B cell (primary cell): ENCODE measurements at places on chromosomes 2 and 18. TPM values are rescaled to one million over a fixed set of nuclear protein-coding genes. Genes with fewer than 3 reads are reported as not detected.
A peak's percentile ranks its signal among the peaks of the same experiment; 100 is the strongest.

The HK2 gene
- total RNA-seq = 5.0 and 5.7 TPM in 2 replicates

The CACNB4 gene
- total RNA-seq = 1.1 and 1.4 TPM in 2 replicates

The ST6GAL2 gene
- not detected in 2 replicates for total RNA-seq

The STON1 gene
- total RNA-seq = 2.0 and 2.9 TPM in 2 replicates

DNA sequence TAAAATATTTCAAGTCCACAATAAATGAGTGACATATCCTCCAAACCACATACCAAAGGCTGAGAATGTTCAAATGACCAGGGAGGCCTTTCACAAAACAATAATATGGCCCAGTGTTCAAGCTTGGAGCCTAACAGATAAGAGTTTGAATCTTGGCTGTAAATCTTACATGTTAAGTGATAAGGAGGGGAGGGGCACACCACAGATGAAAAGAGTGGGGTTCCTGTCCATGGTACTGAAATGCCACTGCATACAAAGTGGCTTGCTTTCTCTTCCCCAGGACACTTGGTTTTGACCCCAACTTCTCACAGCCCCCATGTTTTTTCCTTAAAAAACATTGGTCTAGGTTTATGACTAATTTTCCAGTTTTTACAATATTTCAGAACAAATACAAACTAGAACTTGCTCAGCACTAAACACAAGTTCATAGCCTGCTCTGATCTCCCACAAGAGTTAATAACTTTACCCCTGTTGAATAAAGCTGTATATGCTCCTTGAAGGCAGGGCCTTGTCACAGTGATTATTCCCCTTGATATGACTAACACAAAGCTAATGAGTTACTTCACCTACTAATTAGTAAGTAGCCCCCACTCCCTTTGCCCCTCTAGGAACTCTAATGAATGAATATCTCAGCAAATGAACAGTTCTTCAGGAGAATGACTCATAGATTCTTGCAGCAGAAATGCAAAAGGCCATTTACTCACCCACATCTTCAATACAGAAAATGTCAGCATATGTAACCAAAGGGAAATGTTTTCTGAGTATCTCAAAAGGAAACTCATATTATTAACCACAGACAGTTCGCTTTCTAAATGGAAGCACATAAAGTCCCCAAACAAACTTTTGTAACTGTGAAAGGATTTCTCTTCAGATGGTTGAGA, 142.2 kb downstream of the SATB2 start:
- no peak for DNase-seq
- no peaks in the 10 kb centered on the region for H3K4me1 ChIP-seq
- H3K27ac ChIP-seq = no peak overlapping the region
- H3K4me3 ChIP-seq = no peak overlapping the region
- H3K36me3 ChIP-seq = no peaks in the 10 kb centered on the region
- no peaks in the 10 kb centered on the region for H3K27me3 ChIP-seq

- DNase-seq = no peak
- H3K27ac ChIP-seq = no peak overlapping the region
- H3K36me3 ChIP-seq = no peaks in the 10 kb centered on the region
- no peak overlapping the region for H3K4me3 ChIP-seq
- H3K4me1 ChIP-seq = no peaks in the 10 kb centered on the region
Measured at GRCh38 chr18:45328811-45329210, 286.5 kb upstream of the SLC14A2 start.

DNA sequence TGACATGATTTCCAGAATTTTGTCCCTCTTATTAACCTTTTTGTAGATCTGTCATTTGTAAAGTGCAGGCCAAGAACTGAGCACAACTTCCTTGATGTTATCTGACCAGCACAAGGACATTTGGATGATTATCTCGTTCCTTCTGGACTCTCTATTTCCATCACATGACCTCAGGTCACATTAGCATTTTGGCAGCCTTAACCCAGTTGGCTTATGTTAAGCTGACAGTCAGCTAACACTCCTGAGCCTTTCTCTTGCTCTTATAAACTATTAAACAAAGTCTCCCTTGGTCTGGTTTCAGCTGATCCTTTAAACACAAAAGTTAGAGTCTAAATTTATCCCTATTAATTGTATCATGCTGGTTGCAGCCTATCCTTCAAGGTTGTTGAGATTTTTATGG, 167.2 kb upstream of the RBBP8 start:
- no peaks in the 10 kb centered on the region for H3K27me3 ChIP-seq
- no peaks in the 10 kb centered on the region for H3K4me1 ChIP-seq
- H3K27ac ChIP-seq = no peak overlapping the region
- DNase-seq = no peak
- no peaks in the 10 kb centered on the region for H3K36me3 ChIP-seq

GRCh38 chr2:181307203-181307991, 149.8 kb upstream of the ITGA4 start:
- H3K27me3 ChIP-seq = no peaks in the 10 kb centered on the region
- no peaks in the 10 kb centered on the region for H3K36me3 ChIP-seq
- H3K4me1 ChIP-seq = peaks cover 69% of the 10 kb centered on the region
- H3K4me3 ChIP-seq = no peak overlapping the region

DNA sequence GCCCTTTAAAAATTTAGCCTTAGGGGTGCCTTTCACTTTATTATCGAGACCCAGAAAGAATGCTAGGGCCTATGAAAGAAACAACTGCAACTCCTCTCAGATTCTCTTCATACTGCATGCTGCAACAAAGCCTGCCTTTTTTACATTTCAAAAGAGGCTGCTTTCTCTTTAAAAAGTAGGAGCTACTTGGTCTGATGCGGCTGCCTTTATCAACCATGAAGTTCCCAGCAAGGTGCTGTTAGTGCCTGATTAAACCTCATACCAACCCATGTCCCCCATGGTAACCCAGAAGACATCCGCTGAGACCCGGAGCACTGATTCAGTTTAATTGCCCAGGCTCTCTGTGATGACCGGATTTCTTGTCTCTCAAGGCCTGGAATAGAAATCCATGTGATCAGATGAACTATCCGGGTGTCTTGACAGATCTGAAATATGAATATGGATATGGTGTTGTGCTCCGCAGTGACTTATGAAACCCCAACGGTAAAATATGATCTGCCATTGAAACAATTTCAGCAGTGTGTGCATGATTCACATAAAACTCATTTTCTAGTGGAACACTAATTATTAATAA, 368.3 kb downstream of the ZNF521 start:
- H3K4me1 ChIP-seq = no peaks in the 10 kb centered on the region
- no peak overlapping the region for H3K27ac ChIP-seq
- H3K36me3 ChIP-seq = no peaks in the 10 kb centered on the region
- DNase-seq = no peak
- no peak overlapping the region for H3K4me3 ChIP-seq

DNA sequence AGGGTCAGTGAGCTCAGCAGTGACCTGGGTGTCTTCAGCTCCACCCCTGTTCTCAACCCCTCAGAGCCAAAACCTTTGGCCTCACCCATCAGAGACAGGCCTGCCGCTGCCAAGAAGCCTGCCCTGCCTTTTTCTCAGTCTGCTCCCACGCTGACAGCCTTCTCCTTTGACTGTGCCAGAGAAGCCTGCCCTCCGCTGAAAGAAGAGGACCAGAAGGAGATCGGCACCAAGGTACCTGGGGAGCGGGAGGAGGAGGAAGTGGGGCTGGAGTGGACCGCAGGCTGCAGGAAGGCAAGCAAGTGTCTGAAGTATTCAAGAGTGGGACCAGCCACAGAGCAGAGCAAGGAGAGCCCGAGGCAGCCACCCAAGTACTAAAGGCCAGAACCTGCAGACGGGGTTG, 33.2 kb downstream of the TOGARAM2 start:
- no peak overlapping the region for H3K4me3 ChIP-seq
- H3K27ac ChIP-seq = peak overlapping the region; percentile 64
- DNase-seq = no peak

GRCh38 chr2:137383391-137383790, 580.9 kb upstream of the HNMT start:
- no peaks in the 10 kb centered on the region for H3K4me1 ChIP-seq
- H3K27me3 ChIP-seq = no peaks in the 10 kb centered on the region
- no peak overlapping the region for H3K4me3 ChIP-seq

- no peak overlapping the region for H3K4me3 ChIP-seq
- H3K36me3 ChIP-seq = no peaks in the 10 kb centered on the region
- DNase-seq = no peak
- no peak overlapping the region for H3K27ac ChIP-seq
Measured at GRCh38 chr2:75547345-75548035, 13.2 kb downstream of the EVA1A start.

GRCh38 chr18:57230861-57231585, 84.1 kb downstream of the BOD1L2 start:
- no peak for DNase-seq
- no peaks in the 10 kb centered on the region for H3K27me3 ChIP-seq
- H3K27ac ChIP-seq = no peak overlapping the region
- no peak overlapping the region for H3K4me3 ChIP-seq
- no peaks in the 10 kb centered on the region for H3K4me1 ChIP-seq
- no peaks in the 10 kb centered on the region for H3K36me3 ChIP-seq

- no peak overlapping the region for H3K27ac ChIP-seq
- DNase-seq = no peak
Measured at GRCh38 chr18:11357678-11358077, 208.3 kb upstream of the PIEZO2 start.

DNA sequence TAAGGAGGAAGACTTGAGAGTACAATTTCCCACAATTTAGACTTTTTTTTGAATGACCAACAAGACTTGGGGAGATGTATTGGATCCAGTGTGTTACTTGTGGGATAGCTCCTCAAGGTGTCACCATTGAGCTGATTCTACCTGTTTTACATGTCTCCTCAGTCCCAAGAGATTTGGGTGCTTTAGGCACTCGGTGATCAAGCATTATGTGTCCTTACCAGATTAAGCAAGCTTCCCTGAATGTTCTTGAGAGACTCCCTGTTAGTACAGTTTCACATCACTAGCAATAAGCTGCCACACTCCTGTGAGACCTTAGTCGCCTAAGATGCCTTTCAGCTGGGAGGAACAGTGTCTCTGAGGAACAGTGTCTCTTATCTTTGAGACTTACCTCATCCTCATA, 384.3 kb upstream of the SYT4 start:
- no peaks in the 10 kb centered on the region for H3K27me3 ChIP-seq
- DNase-seq = peak; percentile 21
- no peaks in the 10 kb centered on the region for H3K4me1 ChIP-seq
- H3K27ac ChIP-seq = no peak overlapping the region
- H3K4me3 ChIP-seq = no peak overlapping the region
- H3K36me3 ChIP-seq = no peaks in the 10 kb centered on the region

DNA sequence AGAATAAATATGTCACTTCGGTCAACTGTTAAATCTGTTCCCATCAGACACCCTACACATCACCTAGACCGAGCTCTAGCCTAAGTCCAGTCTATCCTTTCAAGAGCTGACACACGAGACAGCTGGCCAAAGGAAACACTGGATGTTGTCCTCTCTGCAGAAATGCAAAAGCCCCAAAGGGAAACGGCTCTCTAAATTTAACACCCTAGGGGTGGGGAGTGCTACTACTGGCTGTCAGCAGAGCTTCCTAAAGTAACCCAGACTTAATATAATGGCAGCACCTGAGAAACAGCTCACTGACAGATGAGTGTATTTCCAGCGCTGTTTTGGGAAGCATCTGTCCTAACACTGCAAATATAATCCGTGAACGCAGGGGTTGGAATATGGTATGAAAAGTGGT, 55.6 kb downstream of the CHMP3 start:
- DNase-seq = no peak
- no peaks in the 10 kb centered on the region for H3K4me1 ChIP-seq

DNA sequence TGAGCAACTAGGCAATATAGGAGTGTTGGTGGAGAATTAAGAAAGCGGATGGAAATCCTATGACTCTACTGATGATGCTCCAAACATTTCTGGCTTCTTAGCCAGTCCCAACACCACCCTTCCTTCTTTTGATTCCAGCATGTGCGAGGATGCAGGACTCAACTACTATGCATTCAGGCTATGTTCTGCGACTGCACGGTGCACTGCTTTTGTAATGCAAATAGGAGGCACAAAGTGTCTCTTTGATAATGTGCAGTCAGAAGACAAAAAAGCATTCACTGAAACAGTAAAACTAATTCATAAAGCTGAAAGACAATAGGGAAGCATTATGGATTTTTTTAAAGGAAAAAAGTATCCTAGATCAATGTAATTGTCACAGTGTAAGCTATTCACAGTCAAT, 106.7 kb downstream of the MEIS1 start:
- H3K4me1 ChIP-seq = no peaks in the 10 kb centered on the region
- H3K36me3 ChIP-seq = no peaks in the 10 kb centered on the region
- H3K27me3 ChIP-seq = no peaks in the 10 kb centered on the region
- H3K4me3 ChIP-seq = no peak overlapping the region

DNA sequence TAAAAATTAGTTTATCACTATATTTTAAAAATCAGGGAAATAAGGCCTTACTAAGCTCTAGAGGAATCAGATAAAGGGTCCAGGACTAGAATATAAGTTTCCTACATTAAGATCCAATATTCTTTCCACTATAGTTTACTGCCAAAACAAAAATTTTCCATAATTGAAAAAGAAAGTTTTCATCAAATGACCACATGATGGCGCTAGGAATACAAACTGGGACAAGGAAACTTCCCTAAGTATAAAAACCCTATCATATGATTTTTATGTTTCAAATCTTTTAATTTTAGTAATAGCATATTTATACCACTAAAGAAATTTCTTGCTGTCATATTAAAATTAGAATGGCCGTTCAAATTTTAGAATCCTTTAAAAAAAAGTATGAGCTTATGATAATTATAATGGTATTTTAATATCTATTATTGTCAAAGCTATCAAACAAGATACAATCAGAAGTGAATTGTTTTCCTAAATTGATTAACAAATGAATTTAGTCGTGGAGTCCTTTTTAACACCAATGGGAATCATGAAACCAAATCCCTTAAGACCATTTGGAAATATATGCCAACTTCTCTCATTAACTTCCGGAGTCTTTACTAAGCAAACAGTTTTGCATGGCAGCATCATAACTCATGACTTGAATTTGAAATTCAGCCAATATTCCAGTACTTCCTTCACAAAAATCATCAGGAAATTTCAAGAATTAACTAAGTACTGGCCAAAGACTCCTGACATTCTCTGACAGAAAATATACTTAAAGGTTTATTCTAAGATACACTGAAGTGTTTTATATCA, 70.3 kb downstream of the SCN1A start:
- H3K27ac ChIP-seq = no peak overlapping the region
- H3K27me3 ChIP-seq = no peaks in the 10 kb centered on the region
- H3K4me3 ChIP-seq = no peak overlapping the region
- DNase-seq = no peak
- no peaks in the 10 kb centered on the region for H3K4me1 ChIP-seq
- H3K36me3 ChIP-seq = no peaks in the 10 kb centered on the region

DNA sequence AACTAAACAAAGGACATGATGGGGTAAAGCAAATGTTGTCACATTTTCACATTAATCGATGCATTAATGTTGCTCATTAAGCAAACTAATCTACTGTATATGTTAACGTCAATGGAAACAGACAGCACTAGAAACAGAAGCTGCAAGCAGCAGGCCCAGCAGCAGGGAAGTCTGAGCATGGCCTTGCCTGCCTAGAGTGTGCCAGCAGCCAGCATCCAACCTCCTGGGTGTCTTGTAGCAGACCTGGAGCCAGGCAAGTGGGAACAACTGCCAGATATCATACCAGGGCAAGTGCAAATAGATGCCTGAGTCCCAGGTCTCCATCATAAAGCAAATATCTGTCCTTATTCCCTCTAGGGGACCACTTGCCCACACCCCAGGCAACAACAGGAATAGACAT, 319.0 kb downstream of the LRRTM1 start:
- no peaks in the 10 kb centered on the region for H3K4me1 ChIP-seq
- H3K4me3 ChIP-seq = no peak overlapping the region
- no peaks in the 10 kb centered on the region for H3K27me3 ChIP-seq
- no peak overlapping the region for H3K27ac ChIP-seq

- no peak for DNase-seq
- no peaks in the 10 kb centered on the region for H3K36me3 ChIP-seq
- H3K4me1 ChIP-seq = no peaks in the 10 kb centered on the region
- H3K27me3 ChIP-seq = no peaks in the 10 kb centered on the region
- no peak overlapping the region for H3K4me3 ChIP-seq
- H3K27ac ChIP-seq = no peak overlapping the region
Measured at GRCh38 chr2:178924817-178925216, 117.6 kb upstream of the TTN start.
